ENCODE measurements at places on chromosomes 7 and 10.

DNA sequence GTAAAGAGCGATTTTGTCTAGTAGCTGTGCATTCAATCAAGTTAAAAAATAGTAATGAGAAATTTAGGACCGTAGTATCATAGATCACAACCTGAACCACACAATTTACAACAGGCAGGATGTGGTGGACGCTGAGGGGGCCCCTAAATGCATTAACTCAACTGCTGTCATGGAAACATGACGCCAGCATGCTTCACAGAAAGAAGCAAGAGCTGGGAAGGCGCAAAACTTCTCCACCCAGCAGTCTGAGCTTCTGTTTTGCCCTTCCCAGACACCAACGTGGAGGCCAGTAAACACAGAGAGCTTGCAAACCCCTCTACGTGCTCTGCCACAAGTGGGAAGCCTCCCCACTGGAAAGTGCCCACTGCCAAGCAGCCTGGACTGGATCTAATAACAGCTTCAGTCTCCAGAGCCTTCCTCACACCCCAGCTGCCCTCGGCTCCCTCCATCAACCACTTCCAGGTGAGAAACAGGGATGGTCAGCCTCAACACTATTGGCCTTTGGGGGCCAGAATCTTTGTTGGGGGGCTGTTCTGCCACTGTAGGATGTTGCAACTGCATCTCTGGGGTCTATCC lies 151.8 kb downstream of the SFMBT2 start:
- no peak for DNase-seq

GRCh38 chr7:131327049-131327625 lies 539 bp upstream of the MKLN1 start:
- DNase-seq = peak; percentile 81

DNA sequence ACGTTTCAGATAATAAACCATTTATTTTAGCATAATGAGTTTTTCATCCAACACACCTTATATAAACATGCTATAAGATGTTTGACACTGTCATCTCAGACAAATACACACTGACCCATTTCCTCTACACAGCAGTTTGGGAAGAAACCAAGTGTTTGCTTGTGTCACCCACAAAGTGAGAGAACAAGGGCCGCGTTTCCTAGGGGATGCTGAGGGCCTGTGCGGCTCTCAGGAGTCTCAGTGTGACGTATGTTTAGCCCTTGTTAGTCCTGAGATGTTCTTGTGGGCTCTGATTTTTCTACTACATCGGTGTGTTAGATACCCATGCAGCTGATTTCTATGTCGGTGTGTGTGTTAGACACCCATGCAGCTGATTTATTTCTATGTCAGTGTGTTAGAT lies 266.3 kb downstream of the DIP2C start:
- no peak for DNase-seq

DNA sequence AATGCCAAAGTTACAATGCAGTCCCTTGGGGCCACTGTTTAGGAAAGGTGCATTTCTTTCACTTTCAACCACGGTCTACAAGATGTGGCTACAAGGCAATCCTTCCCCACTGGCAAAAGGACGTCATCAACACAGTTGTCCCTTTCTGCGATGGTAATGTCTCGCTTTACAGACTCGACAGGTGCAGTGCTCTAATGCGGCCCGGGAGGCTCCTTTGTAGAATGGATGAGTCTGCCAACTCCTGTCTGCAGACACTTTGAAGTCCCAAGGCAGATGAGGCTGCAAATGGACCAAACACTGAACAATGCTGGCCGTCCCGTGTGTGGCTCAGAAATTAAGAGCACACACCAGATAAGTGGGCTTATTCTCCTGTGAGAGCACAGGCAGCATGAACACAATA lies 133.7 kb downstream of the PIP4K2A start:
- no peak for DNase-seq
